ENCODE measurements at places on chromosomes 11 and 22.

DNA sequence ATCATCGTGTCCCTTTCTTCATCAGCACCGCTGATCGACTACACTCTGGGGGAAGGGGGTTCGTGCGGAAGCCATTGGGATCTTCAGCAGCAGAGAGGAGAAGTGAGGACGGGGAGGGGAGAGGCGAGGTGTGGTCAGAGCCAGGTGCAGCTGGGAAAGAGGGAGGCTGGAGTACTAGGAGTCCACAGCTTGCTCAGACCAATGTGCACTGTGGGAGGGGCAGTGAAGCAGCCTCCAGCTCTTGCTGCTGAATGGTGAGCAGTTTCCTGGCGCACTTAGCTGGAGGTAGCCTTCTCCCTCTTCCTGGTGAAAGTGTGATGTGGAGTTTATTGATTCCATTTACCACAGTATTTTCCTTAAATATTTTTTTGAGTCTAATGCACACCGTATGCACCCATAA, 99.0 kb upstream of the NECTIN1 start:
- no peak for DNase-seq

DNA sequence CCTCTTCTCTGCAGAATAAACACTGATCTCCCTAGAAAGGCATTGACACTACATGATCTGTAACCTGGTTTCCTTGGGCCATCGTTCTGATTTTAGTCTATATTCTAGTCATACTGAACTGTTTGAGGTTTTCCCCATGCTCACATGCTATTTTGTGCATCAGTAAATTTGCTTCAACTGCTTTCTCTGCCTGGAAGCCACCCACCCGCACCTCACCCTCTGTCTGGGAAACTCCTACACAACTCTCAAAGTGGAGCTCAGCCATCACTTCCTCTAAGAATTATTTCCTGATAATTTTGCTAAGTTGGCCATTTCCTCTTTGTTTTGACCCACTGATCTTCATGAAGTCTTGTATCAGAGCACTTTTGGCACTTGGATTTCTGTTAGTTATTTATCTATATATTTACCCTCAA, 36.1 kb downstream of the MMP20 start:
- no peak for DNase-seq

DNA sequence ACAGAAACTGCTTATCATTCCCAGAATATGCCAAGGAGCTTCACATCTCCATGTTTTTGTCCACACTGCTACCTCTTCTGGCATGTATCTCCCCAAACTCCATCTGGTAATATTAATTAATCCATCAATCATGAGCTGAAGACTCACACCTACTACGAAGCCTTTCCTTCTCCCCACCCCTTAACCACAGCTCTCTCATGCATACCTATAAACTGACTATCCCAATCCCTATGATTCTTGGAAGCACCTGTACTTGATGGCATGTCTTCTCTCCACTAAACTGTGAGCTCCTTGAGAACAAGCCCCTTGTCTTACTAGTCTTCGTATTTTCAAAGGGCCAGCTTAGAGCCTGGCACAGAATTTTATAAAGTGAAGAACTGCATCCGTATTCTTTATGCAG, 47.3 kb downstream of the RELT start:
- no peak for DNase-seq

DNA sequence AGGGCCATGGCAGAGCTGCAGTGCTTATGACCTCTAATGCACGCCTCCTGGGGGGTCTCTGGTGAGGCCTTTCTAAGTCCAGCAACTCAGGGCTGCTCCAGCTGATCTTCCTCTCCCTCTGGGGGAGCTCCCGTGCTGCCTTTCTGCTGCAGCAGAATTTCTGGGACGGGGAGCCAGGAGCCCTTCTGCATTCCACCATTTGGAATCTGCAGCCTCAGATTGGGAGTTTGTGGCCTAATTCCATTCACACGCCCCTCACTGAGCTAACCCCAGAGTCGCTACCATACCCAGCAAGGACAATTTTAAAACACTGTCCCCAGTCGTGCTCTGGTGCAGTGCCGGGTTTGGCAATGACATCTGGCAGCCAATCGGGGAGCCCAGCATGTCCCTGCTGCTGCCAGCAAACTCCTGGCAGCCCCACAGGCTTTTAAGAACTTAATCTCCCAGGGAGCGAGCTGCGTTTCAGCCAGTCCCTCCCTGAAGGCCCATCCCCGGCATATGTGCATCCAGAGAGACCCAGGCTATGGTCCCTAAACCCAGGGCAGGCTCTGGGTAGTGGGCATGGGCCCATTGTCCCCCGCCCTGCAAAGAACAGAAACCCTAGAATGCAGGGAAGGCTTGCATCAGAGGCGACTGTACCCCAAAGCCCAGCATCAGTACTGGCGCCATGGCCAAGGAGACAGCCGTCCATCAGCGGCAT, 4.7 kb downstream of the SHANK2 start:
- DNase-seq: no peak

DNA sequence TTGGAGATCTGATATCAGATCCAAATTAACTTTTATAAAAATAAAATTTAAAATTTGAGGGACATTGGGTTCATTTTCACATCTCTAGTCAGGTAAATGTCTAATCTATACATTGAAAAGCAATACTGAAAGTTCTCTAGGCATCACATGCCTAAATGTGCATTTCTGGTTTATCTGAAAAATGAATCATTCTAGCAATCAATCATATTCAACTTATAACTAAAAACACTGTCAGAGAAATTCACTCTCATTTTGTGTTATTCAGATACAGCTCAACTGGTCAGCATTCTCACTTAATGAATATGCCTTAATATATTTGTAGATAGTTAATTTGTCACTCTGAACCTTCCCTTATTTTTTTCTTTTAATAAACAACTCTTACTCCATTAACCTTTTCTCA, 243.2 kb downstream of the CASP12 start:
- DNase-seq: no peak

DNA sequence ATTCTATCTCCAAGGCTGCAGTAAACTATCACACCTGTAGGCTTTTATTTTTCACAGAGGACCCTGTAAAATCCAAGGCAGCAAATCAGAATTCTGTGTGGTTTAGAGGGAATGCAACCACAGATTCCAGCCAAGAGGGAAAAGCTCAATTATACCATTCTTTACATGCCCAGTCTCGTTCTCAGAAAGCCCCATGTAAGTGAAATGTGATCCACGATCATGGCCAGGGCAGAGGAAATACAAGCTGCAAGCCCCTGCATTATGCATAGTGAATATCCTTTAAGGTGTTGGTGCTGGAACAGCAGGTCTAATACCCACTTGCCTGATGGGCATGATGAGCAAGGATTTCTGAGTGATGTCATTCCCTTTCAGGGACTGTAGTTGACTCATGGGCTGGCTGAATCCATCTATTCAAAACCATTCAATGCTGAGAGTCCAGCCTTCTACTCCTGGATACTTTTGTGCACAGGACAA, 198.7 kb upstream of the MTMR2 start:
- DNase-seq: no peak

DNA sequence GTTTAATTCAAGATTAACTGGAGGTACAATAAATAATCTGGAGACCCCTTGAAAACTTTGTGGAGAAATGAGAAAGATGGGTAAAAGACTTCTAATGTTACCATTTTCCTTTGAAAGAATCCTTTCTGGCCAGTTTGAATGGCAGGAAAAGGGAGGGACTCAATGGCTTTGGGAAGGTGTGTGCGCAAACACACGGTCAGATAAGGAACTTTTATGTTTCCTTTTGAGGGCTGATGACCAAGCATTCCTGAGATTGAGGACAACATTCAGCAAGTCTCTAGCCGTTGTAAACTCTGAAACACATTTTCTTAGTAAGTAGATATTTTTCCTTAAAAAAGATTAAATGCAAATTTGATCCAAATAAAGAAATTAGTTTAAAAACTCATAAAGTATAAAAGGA, 909.7 kb upstream of the TENM4 start:
- DNase-seq: no peak

GRCh38 chr11:26244207-26244606, 87.7 kb upstream of the ANO3 start:
- DNase-seq: no peak

DNA sequence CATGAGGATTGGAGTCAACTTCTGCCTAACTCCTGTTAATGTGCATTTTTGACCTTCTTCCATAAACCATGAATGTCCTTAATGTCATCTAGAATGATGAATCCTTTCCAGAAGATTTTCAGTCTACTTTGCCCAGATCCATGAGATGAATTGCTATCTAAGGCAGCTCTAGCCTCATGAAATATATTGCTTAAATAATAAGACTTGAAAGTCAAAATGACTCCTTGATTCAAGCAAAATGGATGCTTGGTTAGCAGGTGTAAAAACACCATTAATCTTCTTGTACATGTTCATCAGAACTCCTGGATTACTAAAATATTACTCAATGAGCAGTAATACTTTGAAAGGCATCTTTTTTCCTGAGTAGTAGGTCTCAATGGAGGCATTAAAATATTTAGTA, 238.5 kb upstream of the ZC3H12C start:
- no peak for DNase-seq

DNA sequence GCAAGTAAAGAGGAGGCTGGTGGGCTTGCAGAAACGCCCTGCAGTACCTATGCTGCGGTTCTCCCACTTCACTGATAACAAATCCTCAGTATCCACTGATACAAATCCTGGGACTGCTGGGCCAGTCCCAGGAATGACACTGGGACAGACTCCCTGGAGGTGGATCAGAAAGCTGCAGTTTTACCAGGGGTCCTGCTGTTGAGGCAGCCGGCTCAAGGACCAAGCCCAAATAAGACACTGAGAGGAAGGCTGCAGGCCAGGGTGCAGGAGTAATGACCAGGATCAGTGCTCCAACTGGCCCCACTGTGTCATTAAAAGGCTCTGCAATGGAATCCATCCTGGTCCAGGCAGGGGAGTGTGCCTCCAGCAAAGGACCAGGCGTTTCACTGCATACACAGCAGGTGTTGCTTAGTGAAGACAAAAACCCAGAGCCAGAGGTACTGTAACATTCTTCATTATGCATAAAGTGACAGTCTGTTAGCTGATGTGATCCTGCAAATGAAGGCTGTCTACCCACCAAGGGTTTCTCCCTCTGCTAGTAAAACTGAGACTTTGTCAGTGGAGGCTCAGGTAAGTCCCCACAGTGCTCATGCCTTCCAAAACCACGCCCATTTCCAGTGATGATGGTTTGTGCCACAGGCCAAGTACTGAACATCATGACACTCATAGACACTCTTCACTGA, 1.4 kb upstream of the C22orf39 start:
- DNase-seq: no peak

GRCh38 chr11:119406005-119406404, 17.0 kb downstream of the THY1 start:
- no peak for DNase-seq

- no peak for DNase-seq
Observed at GRCh38 chr11:9267680-9268079, 2.5 kb upstream of the DENND5A start.

DNA sequence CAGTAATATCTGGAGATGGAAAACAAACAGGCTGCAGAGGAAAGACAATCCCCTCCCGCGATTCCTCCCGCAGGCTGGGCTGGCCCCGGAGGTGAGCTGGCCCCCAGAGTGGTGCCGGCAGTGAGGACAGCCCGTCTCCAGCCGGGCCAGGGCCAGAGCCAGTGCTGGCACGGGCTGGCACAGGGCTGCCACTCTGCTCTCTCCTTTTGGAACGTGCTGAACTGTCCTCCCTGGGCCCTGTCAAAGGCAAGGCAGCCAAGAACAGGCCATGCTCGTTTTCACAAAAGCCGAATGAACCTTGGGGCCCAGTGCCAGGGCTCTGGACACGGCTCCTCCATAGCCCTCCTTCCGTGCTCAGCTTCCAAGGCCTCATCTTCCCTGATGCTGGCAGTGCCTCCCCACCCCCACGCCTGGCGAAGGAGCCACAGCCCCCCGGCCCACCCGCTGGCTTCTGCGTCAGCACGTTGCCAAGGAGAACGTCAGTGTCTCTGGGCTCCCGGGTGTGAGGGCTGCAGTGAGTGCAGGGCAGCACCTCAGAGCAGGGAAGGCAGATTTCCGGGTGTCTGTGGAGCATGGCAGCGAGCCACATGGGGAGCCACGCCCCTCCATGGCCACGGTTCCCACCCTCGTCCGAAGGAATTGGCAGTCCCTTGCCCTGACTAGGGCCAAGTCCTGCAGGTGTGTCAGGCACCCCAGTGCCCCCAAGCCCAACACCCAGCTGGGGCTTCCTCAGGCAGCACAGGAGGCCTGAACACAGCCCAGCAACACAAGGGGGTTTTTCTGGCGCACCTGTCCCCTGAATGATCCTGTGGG, 28.6 kb downstream of the GNAZ start:
- DNase-seq: no peak

- DNase-seq: no peak
Observed at GRCh38 chr11:75903276-75903675, 88.3 kb downstream of the UVRAG start.
